ENCODE measurements at places on chromosomes 6 and 20.

DNA sequence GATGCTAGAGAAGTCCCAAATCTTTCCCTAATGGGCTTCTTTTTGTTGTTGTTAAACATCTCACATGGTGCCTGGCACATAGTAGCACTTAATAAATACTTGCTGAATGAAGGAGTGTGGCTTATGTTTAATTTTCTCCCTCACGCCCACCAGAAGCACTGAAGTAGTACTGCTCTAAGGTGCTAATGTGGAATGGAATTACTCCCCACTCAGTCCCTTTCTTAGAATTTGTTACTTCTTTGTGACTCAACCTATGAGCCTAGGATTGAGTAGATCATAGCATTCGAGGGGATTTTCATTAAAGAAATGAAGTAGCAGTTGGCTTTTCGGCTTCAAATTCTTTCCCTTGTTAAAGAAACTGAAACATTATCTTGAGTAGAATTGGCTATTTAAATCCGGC is 192.8 kb downstream of the CLIC5 start:
- DNase-seq: no peak

DNA sequence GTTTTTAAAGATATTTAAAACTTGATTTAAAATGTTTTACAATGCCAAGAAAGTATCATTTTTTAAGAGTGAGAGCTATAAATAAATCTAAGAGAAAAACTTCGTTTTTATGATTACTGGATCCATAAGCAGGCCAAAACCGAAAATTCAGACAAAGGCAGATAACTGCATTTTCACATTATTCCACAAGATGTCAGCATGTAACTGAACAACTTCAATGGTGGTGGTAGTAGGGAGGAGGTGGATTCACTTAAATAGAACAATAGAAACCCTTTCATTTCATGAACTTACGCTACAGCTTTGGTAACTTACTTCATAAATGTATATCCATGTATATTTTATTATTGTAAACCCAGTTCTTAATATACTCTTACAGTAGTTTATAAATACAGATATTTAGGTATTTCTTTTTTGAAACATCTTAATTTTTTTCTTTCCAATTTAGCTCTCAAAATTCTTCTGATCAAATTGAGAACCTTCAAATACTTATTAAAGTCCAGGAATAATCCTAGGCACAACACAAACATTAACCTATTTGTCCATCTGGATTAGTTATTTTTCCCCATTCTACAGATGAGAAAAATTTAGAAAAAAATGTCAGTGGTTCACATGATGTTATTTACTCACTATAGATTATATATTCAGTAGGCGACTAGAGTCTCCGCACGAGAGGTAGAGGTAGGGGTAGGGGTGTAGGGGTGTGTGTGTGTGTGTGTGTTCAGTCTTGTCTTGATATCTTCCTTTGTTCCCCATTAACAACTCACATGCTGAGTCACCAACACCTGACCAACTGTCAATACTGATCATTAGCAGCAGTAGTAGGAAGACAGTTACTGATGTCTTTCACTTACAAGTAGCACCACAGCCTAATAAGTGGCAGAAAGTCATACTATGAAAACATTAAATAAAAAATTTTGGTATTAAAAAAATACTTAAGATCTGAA is 111.5 kb downstream of the ARHGAP18 start:
- peak; percentile 21 for DNase-seq

DNA sequence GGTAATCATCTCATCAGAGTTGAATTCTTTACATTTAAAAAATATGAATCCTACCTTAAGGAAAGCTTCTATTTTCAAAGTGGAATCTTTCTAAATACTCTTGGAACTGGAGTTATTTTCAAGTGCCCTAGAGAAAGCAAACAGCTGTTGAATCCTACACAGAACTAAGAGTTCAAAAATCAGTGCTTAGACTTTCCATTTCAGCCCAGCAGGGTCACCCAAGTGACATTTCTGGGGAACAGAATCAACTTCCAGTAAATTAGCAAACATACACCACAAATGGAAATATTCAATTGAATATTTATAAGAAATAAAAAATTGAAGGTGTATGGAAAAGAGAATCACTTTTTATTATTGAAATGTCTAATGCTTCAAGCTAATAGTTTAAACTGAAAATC is 427.7 kb upstream of the NOX3 start:
- no peak for DNase-seq

- no peak for DNase-seq
These were observed 7.0 kb upstream of the DSTN start for GRCh38 chr20:17562804-17563305.

GRCh38 chr20:12467758-12468157 is 541.0 kb upstream of the SPTLC3 start:
- no peak for DNase-seq

DNA sequence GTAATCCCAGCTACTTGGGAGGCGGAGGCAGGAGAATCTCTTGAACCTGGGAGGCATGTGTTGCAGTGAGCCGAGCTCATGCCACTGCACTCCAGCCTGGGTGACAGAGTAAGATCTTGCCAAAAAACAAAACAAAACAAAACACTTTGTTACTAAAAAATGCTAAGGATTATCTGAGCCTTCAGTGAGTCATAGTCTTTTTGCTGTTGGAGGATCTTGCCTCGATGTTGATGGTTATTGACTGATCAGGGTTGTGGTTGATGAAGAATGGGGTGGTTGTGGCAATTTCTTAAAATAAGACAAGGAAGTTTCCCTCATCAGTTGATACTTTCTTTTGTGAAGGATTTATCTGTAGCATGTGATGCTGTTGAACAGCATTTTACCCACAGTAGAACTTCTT is 196.8 kb upstream of the HDDC2 start:
- no peak for DNase-seq

Data from SK-N-SH (cell line).